NCI-H1092 (cell line): ENCODE measurements at places on chromosomes 2 and 18.

GRCh38 chr2:239991689-239992314, 33.3 kb downstream of the NDUFA10 start:
- no peak for DNase-seq

DNA sequence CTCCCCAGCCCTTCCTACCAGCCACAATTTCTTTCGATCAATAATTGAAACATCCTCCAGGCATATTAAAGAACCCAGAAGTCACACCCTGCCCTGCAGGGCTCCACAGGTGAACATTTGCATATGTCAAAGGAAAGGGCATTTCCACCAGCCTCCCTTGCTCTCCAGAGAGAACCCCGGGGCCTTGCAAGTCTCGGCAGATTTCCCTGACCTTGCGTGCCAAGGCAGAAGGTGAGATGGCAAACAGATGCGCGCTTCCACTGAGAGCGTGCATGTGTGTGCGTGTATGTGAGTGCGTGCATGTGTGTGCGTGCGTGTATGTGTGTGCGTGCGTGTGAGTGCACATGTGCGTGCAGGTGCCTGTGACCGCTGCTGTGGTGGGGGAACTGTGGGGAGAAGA, 120.3 kb downstream of the INO80D start:
- DNase-seq, result no peak

- DNase-seq, result no peak
These were observed 88.4 kb upstream of the TMEM247 start for GRCh38 chr2:46390901-46391395.

DNA sequence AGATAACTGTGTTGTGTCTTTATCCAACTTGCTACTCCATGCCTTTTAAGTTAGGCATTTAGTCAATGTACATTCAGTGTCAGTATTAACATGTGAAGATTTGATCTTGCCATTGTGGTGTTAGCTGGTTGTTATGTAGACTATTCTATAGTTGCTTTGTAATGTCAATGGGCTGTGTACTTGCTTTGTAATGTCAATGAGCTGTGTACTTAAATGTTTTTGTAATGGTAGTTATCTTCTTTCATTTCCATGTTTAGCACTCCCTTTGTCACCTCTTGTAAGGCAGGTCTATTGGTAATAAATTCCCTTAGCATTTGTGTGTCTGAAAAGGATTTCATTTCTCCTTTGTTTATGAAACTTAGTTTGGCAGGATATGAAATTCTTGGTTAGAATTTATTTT, 53.4 kb downstream of the MC4R start:
- no peak for DNase-seq

DNA sequence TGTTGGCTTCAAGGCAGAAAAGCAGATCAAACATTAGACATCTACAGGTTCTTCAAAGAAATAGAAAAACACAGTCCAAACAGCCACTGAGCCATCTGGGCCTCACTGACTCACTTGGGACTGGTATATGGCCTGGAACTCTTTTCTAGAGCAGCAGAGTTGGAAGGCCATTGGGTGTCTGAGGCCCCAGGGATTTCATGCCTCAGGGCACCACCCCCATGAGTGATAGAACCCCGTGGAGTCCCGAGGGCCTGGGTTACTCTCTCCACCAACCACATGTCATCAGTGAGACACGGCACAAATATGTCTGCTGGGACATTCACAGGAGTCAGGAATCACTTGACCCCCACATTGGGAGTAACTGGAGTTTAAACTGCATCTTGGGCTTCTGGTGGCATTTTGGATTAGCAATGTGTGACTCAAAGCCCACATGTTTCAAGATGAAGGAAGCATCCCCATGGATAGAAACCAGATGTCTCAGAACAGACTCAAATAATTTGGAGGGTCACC, 44.0 kb downstream of the CAPN13 start:
- DNase-seq, result no peak

DNA sequence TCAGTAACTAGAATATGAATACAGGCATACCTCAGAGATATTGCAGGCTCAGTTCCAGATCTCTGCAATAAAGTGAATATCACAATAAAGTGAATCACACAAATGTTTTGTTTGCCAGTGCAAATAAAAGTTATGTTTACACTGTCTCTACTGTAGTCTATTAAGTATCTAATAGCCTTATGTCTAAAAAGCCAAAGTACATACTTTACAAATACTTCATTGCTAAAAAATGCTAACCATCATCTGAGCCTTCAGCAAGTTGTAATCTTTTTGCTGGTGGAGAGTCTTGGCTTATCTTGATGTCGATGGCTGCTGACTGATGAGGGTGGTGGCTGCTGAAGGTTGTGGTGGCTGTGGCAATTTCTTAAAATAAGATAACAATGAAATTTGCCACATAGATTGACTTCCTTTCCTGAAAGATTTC, 159.4 kb downstream of the MYO1B start:
- no peak for DNase-seq

DNA sequence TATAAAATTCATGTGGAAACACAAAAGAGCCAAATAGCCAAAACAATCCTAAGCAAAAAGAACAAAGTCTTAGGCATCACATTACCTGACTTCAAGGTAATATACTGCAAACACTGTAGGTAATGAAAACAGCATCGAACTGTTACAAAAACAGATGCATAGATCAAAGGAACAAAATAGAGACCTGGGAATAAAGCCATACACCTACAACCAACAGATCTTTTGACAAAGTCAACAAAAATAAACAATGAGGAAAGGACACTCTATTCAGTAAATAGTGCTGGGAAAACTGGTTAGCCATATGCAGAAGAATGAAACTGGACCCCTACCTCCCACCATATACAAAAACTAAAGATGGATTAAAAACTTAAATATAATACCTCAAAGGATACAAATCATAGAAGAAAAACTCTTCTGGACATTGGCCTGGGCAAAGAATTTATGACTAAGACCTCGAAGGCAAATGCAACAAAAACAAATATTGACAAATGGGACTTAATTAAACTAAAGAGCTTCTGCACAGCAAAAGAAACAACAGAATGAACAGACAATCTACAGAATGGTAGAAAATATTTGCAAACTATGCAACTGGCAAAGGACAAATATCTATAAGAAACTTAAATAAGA, 218.0 kb downstream of the PHLPP1 start:
- DNase-seq, result no peak

- no peak for DNase-seq
These were observed 55.0 kb upstream of the CTDP1 start for GRCh38 chr18:79624356-79625170.

GRCh38 chr18:74250131-74250530, 41.6 kb downstream of the CYB5A start:
- no peak for DNase-seq
